ENCODE measurements at places on chromosomes 5 and 9.

DNA sequence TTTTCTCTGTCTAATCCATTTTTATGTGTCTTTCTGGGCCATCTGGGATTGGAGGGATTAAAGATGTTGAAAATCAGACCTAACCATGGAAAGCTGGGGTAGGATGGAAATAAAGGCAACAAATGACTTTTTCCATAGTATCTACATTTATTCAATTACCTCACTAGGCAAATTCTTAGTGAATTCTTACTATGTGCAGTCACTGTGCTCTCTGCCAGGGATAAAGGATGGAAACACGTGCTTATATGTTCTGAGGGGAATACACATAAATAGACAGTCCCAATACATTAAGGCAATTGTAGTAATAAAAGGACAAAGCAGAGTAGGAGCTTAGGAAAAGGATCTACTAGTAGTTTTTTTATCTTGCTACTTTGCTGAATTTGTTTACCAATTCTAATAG, 214.2 kb downstream of the PRR16 start:
- DNase-seq, result no peak

DNA sequence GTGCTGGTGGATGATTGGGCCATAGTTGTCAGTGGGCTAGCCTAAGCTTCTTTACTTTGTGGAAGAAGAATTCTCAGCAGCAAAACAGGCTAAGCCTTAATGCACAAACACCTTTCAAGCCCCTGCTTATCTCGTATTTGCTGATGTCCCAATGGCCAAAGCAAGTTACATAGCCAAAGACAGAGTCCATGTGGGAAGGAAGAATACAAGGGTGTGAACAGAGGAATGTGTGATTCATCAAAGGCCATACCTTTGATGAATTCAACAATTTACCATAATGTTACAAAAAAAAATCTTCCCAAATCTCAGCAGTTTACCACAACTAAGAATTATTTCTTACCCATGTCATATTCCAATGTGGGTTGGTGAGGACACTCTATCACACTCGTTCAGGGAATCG, 1.2 kb upstream of the YTHDC2 start:
- no peak for DNase-seq

DNA sequence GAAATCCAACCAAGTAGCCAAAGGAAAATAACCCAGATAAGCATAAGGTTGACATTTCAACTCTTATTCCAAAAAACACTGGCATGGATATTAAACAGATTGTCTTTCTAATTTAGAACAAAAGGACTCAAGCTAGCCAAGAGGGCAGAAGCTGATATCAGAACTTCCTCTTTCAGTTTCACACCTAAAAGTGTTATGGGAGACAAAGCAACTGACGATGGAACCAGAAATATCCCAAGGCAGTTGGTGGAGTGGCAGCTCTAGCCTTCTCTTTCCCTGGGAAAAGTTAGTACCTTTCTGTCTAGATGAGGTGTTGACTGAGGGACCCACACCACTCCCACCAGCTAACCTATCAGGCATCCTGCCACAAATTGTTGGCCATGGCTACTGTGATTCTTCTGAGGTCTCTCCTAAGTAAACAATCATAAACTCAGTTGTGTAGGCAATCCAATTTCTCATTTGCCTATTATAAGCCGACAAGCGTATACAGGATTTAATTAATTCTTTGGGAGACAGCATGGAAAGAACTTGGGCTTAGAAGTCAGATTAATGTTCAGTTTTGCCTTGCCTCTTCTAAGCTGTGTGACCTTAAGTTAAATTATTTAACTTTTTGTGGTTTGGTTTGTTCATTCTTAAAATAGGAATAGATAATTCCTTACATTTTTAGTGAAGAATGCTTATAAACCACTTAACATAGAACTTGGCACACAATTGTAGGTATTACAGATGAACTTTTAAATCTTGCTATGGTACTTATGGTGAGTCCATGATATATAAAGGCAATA, 110.9 kb upstream of the ADAMTSL1 start:
- DNase-seq, result peak; percentile 13

DNA sequence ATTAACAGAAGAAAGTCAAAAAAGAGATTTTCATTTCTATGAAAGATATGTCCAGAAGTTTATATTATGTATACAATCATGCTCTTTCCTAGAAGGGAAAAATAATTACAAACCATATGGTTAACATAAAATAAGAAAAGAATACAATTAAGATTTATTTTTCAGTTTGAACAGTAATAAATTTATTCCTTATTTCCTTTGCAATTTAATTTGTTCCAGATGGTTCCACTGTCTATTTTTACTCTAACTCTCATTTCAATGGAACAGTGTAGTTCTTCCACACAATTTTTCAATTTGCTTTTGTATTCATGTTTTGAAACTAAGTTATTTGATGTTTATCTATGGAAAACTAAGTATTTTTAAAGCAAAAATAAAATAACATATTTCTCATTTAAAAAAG, 1026.3 kb downstream of the TAF11L14 start:
- DNase-seq, result no peak

DNA sequence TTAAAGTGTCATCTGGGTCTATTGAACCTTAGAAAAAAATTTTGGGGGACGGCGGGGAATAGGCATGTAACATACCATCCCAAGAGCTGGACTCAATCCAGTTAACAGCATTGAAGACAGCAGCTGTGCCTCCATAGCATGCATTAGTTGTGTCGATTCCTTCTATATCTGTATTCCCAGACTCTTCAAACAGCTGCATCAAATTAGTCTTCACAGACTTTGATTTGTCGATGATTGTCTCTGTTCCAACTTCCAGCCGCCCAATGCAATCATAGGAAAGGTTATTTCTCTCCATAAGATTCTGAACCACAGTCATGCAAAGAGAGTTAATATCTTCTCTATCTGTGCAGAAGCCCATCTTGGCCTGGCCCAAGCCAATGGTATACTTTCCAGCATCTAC, 14.8 kb downstream of the HMGCS1 start:
- no peak for DNase-seq

DNA sequence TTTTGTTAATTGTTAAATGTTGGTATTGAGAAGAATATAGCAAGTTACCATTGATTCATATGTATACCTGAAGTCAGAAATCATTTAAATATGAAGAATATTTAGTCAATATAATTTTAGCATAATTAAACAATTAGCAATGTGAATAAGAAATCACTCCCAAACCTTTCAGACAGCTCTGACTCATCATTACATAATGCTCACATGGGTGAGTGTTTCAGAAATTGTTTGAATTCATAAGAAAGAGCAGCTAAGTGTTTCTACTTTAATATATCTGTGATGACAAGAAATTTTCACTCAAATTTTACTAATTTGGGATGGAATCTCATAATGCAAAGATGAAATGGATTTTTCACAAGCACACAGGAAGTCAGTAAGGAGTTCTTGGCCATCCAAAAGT, 42.0 kb upstream of the CDC42SE2 start:
- peak; percentile 58 for DNase-seq

- DNase-seq, result no peak
These were observed 78.1 kb upstream of the ANXA1 start for GRCh38 chr9:73073337-73074175.

DNA sequence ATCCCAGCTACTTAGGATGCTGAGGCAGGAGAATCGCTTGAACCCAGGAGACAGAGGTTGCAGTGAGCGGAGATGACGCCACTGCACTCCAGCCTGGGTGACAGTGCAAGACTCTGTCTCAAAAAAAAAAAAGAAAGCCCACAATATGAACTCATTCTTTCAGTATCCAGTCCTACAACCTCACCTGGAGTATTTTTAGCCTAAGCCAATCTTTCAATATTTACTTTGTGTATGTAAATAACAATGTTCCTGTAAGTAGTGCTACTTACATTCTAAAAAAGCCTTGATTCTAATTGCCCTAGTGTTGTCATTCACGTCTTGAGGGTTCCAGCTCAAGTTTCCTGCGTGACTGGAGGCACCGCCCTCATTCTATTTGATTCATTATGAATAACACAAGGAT, 62.0 kb downstream of the BHMT start:
- DNase-seq, result no peak

GRCh38 chr9:132942541-132943182, 1.8 kb downstream of the TSC1 start:
- DNase-seq, result peak; percentile 3

GRCh38 chr9:4700091-4700490, 20.7 kb downstream of the CDC37L1 start:
- no peak for DNase-seq

GRCh38 chr5:123046222-123046621, 9.7 kb upstream of the PPIC start:
- no peak for DNase-seq

- no peak for DNase-seq
These were observed 439.9 kb upstream of the CHD1 start for GRCh38 chr5:99368726-99369125.

DNA sequence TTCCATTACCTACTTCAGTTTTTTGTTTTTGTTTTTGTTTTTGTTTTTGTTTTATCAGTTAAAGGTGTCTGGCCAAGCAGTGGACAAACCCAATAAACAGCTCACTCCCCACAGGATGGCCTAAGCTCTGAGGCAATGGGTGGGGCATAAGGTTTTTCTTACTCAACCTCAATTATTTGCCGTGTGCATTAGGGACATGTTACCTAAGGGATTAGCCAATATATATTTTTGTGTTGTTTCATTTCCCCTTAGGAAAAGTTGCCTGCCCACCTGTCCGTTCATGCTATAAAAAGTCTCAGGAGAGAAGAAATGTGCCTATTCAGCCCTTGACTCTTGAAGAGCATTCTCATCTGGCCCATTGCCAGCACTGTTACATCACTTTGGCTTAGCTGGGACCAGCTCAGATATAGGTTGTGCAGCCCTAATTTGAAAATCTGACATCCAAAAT, 7.3 kb downstream of the SH3RF2 start:
- DNase-seq, result peak; percentile 32

- DNase-seq, result peak; percentile 84
These were observed 11.1 kb downstream of the REXO4 start for GRCh38 chr9:133406480-133407307.

DNA sequence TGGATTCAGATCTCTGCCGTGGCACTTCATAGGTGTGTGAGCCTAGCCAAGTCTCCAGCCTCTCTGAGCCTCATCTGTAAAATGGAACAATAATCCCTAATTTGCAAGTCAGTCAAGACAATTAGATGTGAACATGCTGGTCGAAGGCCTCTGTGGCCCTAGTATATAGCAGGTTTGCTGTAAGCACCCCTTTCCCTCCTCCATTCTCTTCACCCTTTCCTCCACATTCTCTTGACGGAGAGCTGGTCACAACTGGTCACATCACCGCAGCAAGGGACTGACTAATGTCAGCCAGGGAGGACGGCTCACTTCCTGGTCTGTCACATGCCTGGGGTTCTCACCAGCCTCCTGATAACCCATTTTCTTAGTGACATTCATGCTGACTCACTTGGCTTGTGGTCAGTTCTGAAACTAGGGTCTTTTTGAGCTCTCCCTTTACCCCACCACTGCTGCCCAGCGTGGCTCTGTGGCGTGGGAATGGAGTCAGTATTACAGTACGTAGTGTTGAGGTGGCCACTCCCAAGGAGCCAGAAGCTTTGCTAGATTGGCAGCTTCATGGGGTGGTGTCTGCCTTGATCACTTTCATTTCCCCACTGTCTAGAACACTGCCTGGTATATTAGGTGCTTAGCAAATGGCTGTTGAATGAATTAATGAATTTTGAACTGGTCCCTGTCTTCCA, 47.8 kb downstream of the ERGIC1 start:
- DNase-seq, result peak; percentile 99

- peak; percentile 13 for DNase-seq
These were observed 1016.3 kb upstream of the SEMA6A start for GRCh38 chr5:117590944-117591343.

DNA sequence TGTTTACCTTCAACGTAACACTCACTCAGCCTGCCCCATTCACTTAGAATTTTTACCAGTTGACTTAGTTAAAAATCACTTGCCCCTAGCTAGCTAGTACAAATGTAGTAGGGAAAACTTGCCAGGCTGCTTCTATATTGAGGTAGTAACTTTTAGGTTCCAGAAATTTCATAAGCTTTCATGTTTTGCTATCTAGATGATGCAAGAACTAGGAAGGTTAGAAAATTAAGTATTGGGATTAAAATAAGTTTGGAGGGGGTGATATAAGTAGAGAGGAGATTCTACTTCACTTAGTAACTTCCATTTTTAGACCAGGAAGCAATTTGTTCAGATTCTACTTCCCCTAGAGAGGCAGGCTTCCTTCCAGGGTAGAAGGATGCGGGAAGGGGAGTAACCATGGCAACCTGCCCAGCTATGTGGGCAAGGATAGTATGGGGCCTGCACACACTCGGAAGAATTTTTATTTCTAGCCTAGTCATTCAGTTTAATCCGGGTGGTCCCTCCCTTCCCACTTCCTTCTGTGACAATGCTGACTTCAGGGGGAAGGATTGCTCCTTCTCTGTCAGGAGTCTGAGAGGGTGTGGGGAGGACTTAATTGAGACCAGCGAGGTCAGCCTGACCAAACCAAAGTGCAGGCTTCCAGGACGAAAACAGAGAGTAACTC, 4.2 kb downstream of the DAB2 start:
- peak; percentile 52 for DNase-seq

DNA sequence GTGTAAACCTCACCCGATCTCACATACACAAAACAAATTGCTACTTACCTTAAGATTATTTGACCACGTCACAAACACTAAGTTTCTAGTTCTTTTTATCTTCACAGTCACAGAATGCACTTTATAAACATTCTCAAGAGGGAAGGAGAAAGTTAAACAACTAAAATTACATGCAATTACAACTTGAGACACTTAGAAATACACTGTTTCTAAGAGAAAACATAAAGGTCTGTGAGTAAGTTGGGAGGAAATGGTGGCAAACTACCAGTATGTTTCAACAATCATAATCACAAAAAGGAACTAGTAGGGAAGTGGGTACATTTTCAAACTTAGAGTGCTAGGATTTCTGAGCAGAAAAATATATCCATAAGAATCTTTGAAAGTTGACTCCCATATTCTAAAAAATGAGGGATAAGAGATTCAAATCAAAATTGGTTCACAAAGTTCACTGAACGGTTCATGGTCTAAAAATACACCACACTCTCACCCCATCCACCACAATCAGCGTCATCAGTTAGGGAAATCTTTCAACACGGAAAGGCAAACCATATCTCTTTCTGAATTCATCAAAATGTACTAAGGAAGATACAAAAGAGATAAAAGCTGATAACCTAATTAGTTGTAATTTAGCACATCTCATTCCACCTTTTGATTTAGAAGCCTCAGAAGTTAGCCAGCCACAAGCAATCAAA, 182.6 kb downstream of the BNC2 start:
- no peak for DNase-seq

DNA sequence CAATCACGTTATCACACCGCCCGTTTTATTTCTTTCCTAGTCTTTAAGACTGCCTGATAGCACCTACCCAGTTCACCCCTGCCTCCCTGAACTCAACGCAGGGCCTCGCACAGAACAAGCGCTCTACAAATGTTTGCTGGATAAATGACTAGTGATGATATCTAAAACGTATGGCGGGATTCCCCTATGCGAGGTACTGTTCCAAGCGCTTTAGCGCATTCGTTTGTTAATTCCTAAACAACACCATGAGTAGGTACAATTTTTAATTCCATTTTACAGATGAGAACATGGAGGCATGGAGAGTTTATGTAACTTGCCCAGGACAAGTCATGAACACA, 6.6 kb downstream of the POU4F3 start:
- no peak for DNase-seq

- no peak for DNase-seq
These were observed 96.9 kb downstream of the NNT start for GRCh38 chr5:43699910-43700309.

- DNase-seq, result no peak
These were observed 53.8 kb downstream of the PDZD2 start for GRCh38 chr5:31692561-31693221.
